Fibroblast of the aortic adventitia (primary cell): ENCODE measurements at places on chromosomes 3 and 15.
A peak's percentile ranks its signal among the peaks of the same experiment; 100 is the strongest.

DNA sequence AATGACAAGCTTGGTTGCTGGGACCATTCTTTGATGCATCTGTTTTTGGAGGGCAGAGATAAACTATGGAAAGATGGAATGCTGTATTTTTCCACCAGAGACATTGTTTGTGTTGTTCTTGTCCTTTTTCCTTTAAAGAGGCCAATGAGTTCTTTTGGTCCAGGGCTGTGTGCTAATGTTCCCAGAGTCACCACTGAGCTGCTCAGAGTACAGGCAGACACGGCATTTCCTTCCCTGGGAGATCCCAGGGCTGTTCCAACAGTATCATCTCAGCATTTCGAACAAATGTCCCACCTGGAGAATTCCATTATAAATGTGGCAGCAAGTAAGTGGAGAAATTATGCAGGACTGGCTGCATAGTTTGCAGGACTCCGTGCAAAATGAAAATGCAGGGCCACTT is 190.6 kb downstream of the IL20RB start:
- DNase-seq: no peak

DNA sequence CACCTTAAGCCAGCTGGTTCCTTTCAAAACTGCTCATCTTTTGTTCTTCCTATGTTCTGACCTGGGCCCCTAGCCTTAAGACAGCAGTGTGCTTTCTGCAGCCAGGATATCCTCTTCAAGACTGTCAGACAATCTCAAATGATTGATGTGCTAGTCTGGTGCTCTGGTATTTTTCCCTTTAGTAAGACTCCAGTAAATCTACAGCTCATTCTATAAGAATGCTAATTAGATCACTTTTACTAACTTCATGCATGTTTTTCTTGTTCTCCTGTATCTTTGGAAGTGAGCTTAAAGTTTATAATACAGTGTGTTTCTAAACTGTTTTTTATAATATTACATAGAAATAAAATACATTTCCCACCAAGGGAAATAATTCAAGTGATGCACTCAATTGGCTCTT is 220.9 kb upstream of the NANOGP8 start:
- peak; percentile 65 for DNase-seq

- DNase-seq: no peak
Measured at GRCh38 chr3:182596676-182597410, 196.5 kb upstream of the ATP11B start.

DNA sequence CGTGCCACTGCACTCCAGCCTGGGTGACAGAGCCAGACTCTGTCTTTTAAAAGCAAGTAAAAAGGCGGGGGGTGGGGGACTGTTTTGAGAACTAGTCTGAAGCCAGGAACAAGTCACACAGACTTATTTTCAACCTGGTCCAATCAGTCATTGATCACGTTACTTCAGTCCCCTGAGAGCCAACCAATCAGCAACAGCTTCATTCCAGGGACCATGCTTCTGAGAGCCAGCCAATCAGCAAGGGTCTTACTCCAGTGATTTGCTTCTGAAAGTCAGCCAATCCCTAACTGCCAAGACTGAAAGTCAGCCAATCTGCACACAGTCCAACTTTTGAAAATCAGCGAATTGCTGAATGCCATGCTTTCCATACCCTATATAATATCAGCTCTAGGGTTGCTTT is 48.6 kb upstream of the C15orf39 start:
- DNase-seq: peak; percentile 65

DNA sequence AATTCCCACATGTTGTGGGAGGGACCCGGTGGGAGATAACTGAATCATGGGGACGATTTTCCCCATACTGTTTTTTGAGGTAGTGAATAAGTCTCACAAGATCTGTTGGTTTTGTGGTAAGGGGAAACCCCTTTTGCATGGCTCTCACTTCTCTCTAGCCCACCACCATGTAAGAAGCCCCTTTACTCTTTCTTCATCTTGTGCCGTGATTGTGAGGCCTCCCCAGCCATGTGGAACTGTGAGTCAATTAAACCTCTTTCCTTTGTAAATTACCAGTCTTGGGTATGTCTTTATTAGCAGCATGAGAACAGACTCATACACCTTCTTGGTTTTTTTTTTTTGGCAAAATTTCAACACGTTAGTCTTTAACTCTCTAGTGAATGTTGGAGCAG is 18.1 kb downstream of the ARL8B start:
- no peak for DNase-seq

DNA sequence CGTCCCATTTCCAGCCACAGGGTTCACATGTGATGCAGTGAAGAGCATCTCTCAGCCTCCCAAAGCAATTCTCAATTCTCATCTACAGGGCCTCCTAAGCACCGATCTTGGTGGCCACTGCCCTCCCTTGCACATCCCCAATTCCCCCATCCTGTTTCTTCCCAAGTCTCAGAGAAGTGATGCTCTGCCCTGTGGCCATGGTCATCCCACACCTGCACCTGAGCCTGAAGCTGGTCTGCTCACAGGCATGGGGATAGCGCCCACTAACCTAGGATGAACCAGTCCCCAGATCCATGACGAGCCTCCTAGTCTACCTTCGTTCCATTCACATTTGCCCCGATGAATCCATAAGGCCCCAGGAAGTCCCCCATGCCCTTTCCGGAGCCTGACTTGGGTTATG is 201.5 kb downstream of the UACA start:
- no peak for DNase-seq

GRCh38 chr3:67655364-67656121 is 1.1 kb upstream of the SUCLG2 start:
- DNase-seq: no peak

GRCh38 chr3:176712191-176712590 is 485.1 kb downstream of the TBL1XR1 start:
- no peak for DNase-seq

- DNase-seq: no peak
Measured at GRCh38 chr3:183178512-183178832, 15.9 kb upstream of the LAMP3 start.

GRCh38 chr3:9600597-9600996 is 47.0 kb upstream of the LHFPL4 start:
- DNase-seq: no peak

GRCh38 chr3:42273361-42273760 is 7.4 kb upstream of the CCK start:
- DNase-seq: no peak

DNA sequence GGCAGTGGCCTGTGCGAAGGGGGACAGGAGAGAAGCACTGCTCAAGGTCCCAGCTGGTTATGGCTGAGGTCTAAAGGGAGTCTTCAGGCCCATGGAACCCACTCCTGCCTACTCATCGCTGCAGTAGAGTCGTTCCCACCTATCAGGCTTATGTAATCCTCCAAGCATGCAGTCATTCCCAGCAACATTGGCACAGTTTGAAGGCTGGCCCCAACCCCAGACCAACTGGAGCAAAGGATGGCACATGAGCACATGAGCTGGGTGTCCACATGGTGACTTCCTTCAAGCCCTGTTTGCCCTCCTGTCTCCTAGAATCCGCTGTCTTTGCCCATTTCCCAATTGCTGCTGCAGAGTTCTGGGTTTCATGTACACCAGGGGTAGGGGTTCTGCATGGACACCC is 60.5 kb upstream of the FGD5 start:
- no peak for DNase-seq

GRCh38 chr15:39580485-39581241 is at the start of gene THBS1:
THBS1 (plus strand) TSS chr15:39581079; CDS start chr15:39581858, 779 bp downstream.
- peak; percentile 90 for DNase-seq

- DNase-seq: no peak
Measured at GRCh38 chr3:39548282-39548681, 80.8 kb downstream of the MOBP start.

DNA sequence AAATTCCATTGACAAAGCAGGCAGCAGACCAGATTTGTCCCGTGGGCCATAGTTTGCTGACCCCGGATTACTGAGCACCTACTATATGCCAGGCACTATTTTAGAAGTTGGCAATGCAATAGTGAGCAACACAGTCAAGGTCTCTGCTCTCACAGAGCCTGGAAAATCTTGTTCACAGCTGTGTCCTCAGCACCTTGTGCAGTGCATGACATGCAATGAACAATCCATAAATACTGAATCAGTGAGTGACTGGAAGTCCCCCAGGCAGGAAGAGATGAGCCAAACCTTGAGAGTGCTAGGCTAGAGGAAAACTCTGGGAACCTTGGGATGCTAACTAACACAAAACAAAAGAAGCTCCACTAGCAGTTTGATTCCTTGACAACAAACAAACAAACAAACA is 14.4 kb downstream of the TM4SF1 start:
- no peak for DNase-seq

DNA sequence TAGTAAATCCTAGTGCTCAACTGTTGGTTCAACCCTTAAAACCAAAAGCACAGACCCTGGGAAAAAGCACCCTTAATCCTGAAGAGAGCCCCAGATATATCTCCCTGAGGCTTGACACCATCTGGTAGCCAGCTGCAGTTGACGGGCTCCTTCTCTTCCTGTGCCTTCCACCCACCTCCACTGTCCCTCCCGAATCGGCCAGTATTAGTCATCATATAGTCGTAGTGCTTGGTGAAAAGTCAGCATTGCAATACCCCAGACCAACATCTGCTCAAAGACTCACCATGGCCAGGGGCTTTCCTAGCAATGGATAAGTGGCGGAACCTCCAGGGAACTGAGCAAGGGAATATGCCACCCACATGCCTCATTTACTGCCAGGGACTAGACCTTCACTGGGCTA is 125.6 kb upstream of the CRBN start:
- no peak for DNase-seq

DNA sequence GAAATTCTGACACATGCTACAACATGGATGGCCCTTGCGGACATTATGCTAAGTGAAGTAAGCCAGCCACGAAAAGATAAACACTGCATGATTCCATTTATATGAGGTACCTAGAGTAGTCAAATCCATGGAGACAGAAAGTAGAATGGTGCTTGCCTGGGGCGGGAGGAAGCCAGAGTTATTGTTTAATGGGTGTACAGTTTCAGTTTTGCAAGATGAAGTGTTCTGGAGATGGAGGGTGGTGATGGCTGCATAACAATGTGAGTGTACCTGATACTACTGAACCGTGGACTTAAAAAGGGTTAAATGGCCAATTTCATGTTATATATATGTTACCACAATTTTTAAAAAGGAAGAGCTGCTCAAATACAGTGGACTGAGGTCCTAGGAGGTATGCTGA is 66.9 kb downstream of the SEMA5B start:
- no peak for DNase-seq

DNA sequence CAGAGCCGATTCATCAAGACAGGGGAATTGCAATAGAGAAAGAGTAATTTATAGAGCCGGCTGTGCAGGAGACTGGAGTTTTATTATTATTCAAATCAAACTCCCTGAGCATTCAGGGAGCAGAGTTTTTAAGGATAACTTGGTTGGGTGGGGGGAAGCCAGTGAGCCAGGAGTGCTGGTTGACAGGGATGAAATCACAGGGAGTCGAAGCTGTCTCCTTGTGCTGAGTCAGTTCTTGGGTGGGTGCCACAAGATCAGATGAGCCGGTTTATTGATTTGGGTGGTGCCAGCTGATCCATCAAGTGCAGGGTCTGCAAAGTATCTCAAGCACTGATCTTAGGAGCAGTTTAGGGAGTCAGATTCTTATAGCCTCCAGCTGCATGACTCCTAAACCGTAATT is 95.4 kb upstream of the CCDC80 start:
- peak; percentile 34 for DNase-seq

DNA sequence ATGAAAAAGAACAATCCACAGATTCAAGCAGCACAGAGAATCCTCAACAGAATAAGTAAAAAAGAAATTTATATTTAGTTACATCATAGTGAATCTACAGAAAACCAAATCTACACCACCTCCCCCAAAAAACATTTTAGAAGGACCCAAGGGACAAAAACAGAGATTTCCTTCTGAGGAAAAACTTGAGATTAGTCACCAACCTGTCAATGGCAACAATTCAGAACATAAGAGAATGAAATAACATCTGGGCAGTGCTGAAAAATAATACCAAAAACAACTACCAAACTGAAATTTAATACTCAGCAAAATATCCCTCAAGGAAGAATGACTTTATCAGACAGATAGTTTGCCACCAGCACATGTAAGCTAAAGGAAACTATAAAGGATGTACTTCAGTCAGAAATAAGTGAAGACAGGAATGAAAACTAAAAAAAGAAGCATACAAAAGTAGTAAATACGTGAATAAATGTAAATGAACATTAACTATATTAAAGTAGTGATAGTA is 260.7 kb downstream of the ULK4 start:
- peak; percentile 27 for DNase-seq

DNA sequence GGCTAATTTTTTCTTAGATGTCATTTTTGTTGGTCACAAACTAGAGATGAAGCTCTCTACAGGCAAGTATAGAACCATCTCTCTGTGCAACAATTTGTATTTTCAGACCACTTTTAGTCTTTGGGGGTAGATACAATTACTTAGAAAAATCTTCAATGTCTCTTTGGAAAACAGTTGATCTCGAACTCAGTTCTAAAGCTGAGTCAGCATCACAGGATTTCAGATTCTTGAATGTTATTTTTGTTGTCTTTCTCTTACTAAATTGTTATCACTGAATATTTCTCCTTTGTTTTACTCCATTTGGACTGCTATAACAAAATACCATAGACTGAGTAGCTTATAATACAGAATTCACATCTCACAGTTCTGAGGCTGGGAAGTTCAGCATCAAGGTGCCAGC is 1557.0 kb downstream of the SI start:
- DNase-seq: no peak

DNA sequence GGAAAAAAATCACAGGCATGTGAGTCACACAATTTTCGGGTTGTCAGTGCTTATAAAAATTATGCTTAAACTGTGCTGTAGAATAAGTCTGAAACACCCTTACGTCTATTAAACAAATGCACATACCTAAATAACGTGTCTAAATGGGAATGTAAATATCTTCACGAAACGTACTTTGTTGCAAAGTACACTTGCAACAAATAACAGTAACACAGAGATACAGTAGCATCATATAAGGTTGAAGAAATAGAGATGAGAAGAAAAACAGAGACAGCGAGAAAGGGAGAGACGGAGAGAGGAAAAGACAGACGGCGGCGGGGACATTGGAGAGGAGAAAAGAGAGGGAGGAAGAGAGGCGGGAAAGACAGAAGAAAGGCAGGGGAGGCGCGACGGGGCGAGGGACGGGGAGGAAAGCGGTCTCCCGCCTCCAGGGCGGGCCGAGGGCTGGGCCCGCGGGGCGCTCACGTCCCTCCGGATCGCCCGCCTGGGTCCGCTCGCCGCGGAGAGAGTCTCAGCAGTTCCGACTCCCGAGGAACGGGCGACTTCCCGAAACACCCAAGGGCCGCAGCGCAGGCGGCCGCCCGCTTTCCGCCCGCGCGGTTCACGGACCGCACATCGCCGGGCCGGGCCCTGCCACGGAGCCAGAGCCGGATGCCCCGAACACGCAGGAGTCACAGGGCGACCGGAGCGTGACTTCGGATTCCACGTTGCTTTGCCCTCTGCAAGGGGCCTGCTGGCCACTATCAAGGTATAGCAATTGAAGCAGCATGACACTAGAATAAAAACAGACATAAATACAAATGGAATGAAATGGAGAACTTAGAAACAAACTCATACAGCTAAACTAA is 153.4 kb downstream of the LMLN start:
- DNase-seq: no peak

- DNase-seq: no peak
Measured at GRCh38 chr15:52822475-52822874, 32.3 kb upstream of the ONECUT1 start.

DNA sequence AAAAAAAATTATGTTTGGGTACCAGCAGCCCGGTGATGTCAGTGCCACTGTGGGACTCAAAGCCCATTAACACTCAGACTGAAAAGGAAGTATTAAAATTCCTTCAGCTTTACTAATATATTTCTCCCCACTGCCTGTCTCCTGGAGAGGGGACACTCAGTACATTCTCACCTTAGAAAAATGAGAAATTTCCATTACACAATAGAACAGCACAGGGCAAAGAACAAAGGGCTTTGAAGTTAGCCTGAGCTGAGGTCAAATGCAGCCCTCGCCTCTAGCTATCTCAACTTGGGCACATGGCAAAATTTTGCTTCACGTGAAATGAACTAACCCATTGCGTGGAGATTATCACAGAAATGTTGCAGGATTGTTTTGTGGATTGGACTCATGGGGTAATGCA is 80.8 kb downstream of the RARB start:
- peak; percentile 49 for DNase-seq
